Endothelial cell (in vitro differentiated cells): ENCODE measurements at places on chromosomes 12 and 14. TPM values are rescaled to one million over a fixed set of nuclear protein-coding genes. Genes with fewer than 3 reads are reported as not detected.

OR4E2 gene
- not detected for total RNA-seq

FGD6 gene
- 35.4 TPM for total RNA-seq

RIN3 gene
- total RNA-seq, result 25.8 TPM

DNA sequence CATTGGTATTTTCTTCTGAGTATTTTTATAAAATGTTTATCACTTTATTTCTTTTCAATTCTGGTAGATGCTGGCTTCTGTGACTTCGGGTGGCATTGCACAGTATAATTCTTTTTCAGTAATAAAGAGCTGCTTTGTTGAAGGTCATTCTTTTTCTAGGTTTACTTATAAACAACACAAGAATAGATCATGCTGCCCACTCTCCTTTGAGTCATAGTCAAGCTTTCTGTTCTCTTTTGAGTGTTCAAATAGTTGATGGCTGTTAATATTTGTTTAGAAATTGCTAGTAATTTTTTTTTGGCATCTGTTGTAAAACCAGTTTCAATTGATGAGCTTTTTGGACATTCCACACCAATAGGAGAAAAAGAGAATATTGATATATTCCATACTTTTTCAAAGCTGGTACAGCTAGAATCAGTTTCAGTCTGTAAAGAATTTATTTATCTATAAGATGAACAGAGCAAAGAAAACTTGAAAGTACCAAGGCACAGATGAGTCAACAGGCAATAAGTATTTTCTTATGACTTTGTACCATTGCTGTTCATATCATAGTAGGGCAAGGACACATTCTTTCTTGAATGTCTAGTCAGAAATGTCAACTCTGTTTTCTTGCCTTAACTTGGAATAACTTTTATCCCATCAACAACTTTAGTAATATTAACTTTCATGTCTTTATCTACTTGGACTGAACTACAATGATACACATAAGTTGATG is 513.0 kb upstream of the SEL1L start:
- no peak overlapping the region for H3K27ac ChIP-seq
- no peaks in the 10 kb centered on the region for H3K27me3 ChIP-seq
- no peaks in the 10 kb centered on the region for H3K36me3 ChIP-seq
- no peak for DNase-seq
- H3K4me3 ChIP-seq, result no peak overlapping the region

DNA sequence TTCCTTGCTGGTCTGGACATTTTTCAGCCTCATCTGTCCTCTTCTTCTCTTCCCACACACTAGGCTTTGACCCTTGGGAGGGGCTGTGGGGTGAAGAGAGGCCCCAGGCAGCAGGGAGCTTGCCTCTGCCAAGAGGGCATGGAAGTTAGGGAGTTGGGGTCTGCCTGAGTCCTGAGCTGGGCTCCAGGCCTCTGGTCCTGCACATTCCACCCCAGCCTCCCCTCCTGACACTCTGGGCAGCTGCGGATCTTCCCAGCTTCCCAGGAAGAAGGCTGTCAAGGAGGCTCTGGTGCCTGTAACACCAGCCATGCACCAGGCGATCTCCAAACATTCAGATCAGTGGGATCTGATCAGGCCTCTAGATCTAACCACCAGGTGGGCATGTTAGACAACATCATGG is 169.1 kb upstream of the PRMT8 start:
- no peak overlapping the region for H3K27ac ChIP-seq
- H3K4me1 ChIP-seq, result peaks cover 2% of the 10 kb centered on the region
- peaks cover 3% of the 10 kb centered on the region for H3K27me3 ChIP-seq
- no peaks in the 10 kb centered on the region for H3K36me3 ChIP-seq
- H3K4me3 ChIP-seq, result no peak overlapping the region
- no peak for DNase-seq

DNA sequence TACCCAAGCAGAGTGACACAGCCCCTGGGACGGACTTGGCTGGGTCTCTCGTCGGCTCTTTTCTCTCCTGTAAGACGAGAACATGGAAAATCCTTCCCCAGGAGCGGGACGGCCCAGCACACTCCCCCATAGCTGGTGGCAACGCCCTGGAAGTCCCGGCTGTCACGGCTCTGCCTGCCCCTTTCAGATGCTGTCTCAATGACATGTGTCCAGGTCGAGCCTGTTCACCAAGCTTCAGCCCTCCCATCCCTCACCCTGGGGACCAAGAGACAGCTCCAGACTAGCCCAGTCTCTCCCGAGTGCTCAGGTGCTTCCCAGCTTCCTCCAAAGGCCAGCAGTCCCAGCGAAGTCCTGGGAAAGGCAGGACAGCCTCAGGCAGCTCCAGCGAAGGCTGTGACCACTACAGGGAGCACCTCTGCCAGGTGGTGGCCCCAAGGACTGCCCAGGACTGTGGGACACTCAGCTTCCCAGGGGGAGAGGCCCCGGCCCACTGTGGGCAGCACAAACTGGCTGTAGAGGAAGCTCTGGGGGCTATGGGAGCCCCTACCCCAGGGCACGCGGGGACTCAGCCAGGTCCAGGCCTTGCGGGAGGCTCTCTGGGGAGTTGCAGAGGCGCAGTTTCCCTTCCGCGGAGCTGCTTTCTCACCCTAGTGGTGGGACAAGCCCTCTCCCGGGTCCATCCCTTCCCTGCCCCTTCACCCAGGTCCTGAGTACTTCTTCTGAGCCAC is 33.6 kb downstream of the TNFAIP2 start:
- no peak overlapping the region for H3K4me3 ChIP-seq
- no peaks in the 10 kb centered on the region for H3K4me1 ChIP-seq
- H3K27me3 ChIP-seq, result peaks cover 3% of the 10 kb centered on the region
- H3K36me3 ChIP-seq, result no peaks in the 10 kb centered on the region

DNA sequence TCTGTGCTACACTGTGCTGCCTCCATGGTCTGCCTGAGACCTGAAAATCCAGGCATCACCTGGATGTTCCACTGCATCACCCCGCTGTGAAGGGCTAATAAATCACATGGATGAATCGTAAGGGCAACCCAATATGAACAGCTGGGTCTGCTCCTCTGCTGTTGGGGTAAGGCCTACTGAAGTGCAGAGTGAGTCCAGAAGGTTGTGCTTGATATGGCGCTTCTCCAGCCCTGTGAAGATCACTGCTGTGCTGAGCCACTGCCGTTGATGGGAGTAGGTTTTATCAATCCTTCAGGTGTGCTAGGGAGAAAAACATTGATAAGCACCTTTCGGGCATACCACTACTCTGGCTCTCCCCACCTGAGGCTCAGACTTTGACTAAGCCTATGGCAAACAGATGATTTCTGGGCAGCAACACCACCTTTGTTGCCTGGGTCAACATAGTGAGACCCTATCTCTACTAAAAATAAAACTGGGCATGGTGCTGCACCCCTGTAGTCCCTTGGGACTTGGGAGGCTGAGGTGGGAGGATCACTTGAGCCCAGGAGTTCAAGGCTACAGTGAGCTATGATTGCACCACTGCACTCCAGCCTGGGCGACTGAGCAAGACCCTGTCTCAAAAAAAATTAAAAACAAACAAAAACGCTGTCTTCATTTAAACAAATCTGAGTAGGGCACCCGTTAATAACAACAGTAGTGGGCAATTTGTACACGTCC is 1.7 kb downstream of the ACVRL1 start:
- peaks cover 80% of the 10 kb centered on the region for H3K4me1 ChIP-seq
- no peak for DNase-seq
- peaks cover 19% of the 10 kb centered on the region for H3K27me3 ChIP-seq
- H3K4me3 ChIP-seq, result peak overlapping the region; percentile 96
- peaks cover 10% of the 10 kb centered on the region for H3K36me3 ChIP-seq

DNA sequence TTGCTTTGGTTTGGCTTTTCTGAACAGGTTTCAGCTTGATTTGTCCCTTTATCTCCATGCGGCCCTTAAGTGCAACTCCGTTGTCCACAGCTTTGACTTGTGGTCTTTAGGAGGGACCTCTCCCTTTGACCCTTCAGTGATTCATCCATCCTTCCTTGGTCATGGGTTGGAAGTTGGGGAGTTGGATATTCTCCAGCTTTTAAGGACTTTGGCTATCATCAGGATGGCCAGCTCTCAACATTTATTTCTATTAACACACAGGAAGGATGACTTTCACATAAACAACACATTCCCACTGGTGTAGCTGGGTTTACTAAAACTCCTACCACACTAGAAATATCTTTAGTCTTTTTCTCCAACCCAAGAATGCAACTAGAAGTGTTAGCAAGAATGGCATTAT is 50.9 kb upstream of the E2F7 start:
- DNase-seq, result no peak
- no peaks in the 10 kb centered on the region for H3K4me1 ChIP-seq
- no peak overlapping the region for H3K4me3 ChIP-seq
- no peaks in the 10 kb centered on the region for H3K36me3 ChIP-seq

DNA sequence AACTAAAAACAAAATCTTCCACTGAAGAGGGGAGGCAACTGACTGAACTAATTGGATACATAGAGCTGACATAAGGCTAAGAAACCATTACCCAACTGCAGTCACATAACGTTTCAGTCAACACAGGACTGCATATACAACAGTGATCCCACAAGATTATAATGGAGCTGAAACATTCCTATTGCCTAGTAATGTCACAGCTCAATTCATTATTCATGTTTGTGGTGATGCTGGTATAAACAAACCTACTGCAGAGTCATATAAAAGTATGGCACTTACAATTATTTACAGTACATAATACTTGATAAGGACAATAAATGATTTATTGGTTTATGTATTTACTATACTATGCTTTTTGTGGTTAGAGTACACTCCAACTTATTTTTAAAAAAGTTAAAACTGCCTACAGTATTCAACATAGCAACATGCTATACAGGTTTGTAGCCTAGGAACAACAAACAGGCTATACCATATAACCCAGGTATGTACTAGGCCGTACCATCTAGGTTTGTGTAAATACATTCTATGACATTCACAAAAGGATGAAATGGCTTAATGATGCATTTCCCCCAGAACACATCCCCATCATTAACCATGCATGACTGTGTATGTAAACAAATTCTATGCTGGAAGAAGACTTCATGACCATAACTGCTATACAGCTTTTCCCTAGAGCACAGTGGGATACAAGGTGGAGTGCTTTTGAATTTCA is 4.3 kb downstream of the NAP1L1 start:
- no peaks in the 10 kb centered on the region for H3K36me3 ChIP-seq
- H3K4me3 ChIP-seq, result no peak overlapping the region
- peaks cover 5% of the 10 kb centered on the region for H3K27me3 ChIP-seq
- H3K27ac ChIP-seq, result no peak overlapping the region
- no peak for DNase-seq

GRCh38 chr12:100927826-100928225 is 133.2 kb downstream of the ANO4 start:
- no peak overlapping the region for H3K4me3 ChIP-seq
- no peaks in the 10 kb centered on the region for H3K27me3 ChIP-seq
- H3K27ac ChIP-seq, result no peak overlapping the region
- DNase-seq, result no peak

DNA sequence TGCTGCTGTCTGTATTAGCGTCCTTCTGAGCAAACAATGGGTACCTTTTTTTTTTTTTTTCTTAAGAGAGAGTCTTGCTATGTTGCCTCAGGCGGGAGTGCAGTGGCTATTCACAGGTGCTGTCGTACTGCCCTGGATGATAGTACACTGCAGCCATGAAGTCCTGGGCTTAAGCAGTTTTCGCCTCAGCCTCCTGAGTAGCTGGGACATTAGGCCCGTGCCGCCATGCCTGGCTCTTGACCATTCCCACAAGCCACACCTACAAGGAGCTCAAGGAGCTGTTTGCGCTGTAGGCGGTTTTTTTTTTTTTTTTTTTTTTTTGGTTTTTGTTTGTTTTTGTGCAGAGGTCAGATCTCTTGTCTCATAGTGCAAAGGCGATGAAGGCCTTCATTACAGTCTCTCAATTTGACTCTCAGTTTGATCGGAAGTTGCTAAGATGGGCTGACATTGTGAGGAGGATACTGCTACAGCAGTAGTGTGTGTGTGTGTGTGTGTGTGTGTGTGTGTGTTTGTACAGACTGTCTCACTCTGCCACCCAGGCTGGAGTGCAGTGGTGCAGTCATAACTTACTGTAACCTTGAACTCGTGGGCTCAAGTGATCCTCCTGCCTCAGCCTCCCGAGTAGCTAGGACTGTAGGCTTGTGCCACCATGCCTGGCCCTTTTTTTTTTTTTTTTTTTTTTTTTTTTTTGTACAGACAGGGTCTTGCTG is 34.2 kb downstream of the TRAF3 start:
- no peaks in the 10 kb centered on the region for H3K36me3 ChIP-seq
- no peak for DNase-seq
- no peak overlapping the region for H3K4me3 ChIP-seq
- H3K27me3 ChIP-seq, result peaks cover 1% of the 10 kb centered on the region

DNA sequence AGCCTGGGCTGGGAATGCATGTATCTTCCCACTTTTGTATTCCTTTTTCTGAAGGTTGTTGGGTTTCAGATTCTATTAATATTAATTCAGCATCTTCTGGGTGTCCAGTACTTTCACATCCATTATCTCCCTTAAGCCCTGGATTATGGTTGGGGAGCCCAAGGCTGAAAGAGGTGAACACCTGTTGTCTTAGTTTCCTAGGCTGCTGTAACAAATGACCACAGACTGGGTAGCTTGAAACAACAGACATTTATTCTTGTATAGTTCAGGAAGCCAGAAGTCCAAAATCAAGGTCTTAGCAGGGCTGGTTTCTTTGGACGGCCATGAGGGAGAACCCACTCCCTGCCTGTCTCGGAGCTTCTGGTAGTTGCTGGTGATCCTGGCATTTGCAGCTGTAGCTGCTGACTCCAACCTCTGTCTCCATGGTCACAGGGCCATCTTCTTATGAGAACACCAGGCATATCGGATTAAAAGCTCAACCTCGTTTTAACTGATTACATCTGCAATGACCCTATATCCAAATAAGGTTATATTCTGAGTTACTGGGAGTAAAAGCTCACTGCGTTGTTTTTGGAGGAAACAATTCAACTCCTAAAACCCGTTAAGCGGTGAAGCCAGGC is 68.2 kb upstream of the CLMN start:
- H3K4me1 ChIP-seq, result no peaks in the 10 kb centered on the region
- no peak overlapping the region for H3K27ac ChIP-seq
- DNase-seq, result no peak

DNA sequence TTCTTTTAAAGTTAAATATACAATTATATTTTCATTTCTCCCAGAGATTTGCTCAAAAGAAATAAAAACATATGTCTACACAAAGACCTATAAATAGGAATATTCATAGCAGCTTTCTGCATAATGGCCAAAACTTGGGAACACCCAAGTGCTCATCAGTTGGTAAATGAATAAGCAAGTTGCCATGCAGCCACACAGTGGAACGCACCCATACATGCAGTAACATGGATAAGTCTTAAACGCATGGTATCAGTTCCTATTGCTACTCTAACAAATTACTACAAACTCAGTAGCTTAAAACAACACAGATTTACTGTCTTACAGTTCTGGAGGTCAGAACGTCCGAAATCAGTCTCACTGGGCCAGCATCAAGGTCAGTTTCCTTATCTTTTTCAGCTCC is 78.5 kb downstream of the DPF3 start:
- no peak for DNase-seq
- no peaks in the 10 kb centered on the region for H3K27me3 ChIP-seq
- H3K27ac ChIP-seq, result no peak overlapping the region
- H3K36me3 ChIP-seq, result no peaks in the 10 kb centered on the region
- H3K4me1 ChIP-seq, result no peaks in the 10 kb centered on the region
- no peak overlapping the region for H3K4me3 ChIP-seq

DNA sequence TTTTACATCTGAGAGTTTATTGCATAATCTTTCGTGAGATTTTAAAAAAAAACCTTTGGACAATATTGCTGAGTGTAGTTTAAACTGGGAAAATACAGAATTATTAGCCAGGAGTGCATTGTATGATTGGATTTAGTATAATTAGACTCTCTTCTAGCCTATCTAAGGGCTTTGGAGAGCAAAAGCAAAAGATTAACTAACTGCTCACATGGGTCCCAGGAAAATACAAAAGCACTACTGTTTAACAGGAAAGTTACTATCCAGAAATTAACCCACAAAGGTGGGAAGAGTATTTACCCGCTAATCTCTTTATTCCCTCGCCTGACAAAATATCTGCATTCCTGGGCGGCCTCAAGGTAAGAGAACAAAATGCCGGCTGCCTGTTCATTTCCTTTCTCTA is 309.5 kb downstream of the ATXN7L3B start:
- no peaks in the 10 kb centered on the region for H3K36me3 ChIP-seq
- no peaks in the 10 kb centered on the region for H3K4me1 ChIP-seq
- no peak overlapping the region for H3K27ac ChIP-seq
- DNase-seq, result no peak
- no peak overlapping the region for H3K4me3 ChIP-seq
